GM23338 (cell line): ENCODE measurements at places on chromosomes 7 and 10.

DNA sequence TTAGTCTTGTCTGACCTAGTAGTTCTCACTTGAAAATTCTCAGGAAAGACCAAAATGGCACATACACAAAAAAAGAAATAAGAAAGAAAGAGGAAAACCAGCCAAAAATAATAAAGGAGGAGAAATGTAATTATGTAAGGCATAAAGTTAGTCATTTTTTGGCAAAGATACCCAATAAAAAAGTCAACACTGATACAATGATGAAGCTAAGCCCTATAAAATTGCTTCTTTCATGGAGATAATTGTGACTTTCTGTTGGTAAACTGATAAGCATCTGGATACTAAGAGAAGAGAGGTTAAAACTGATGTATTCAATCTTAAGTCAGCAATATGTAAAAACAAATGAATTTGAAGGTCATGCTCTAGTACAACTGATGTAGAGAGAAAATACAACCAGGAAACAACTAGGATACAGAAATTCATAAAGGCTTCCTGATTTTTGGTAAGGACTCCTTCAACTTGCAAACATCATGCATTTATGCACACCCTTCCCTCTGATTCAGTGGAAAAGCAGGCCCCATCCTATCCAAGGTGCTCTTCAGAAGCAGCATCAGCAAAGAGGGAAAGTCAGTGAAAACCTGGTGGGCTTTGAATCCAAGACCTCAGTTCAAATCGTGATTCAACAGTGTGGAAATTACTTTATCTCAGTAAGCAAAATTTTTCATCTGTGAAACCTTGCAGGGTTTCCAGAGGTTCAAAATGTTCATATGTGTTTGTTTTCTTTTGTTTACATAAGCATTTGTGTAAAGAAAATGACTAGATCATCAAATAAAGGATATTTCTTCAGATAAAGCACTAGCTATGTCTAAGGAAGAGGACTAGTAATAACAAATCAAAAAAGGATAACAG lies 32.6 kb downstream of the IMMP2L start:
- DNase-seq, result no peak

DNA sequence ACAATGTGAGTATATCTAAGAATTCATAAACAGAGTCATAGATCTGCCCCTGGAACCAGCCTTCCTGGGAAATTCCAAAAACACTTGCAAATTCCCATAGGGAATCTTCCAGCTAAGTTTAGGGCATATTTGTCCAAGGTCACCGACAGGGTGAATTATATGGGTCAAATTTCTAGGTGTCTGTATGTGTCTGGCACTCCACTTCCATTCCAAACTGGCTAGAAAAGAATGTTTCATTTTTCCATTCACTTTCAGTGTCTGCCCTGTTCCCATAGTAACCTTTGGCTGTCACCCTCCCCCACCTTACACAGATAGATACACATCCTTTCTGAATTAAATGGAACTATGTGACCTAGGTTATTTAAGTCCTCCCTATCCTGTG lies 230.9 kb downstream of the CREB5 start:
- no peak for DNase-seq

- DNase-seq, result no peak
Measured at GRCh38 chr7:25314731-25315267, 86.5 kb upstream of the NPVF start.

DNA sequence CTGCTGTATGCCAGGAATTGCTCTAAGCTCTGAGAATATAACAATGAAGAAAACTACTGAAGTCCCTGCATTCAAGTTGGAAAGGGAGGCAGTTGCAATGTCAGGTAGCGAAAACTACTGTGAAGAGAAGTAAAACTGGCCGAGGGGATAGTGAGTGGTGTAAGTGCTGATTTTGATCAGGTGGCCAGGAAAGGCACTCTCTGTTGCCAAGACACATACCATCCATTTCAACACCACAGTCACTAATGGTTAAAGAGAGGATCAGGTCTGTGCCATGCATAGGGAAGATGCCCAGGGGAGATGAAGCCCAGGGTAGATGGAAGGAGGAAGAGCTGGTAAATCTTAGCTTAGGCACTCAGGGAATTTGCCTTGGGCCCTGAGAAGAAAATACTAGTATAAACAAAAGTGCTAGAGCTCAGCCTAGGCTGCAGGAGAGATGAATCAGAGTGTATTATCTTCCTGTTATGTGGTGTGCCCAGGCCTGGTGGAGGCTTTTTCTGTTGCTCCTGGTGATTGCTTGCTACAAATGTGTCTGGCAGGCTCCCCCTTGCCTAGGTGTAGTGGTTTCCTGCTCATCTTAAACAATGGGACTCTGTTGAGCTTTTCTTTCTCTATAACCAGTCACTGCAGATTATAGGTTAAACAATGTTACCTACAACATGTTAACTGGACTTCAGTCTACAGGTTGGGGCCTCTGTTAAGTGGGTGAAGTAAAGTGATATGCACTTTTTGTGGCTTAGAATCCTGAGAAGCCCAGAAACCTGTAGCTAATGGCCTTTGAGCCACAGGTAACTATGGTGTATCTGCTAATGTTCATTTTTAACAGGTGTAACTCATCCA lies 125.5 kb downstream of the LRRC4 start:
- no peak for DNase-seq

DNA sequence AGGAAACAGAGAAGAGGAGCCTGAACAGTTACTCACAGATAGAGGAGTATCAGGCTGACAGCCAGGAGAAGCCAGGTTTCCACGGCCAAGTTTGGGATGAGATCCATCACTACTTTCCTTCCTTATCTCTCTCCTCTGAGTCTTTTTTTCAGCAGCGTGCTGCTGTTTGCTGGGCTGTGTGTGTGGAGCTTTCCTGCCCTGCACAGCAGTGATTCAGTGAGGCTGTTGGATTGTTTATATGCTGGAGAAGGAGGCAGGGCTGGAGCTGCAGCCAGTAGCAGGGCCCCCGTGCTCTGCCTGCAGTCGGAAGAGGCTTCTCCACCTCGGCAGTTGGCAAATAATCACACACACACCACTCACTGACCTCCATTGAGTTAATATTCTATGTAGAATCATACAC lies at the start of gene CYP3A7:
CYP3A7 (minus strand) TSS at position 210 of the 400 bp plus-strand sequence; CDS start at position 107, 103 bp downstream.
- no peak for DNase-seq

DNA sequence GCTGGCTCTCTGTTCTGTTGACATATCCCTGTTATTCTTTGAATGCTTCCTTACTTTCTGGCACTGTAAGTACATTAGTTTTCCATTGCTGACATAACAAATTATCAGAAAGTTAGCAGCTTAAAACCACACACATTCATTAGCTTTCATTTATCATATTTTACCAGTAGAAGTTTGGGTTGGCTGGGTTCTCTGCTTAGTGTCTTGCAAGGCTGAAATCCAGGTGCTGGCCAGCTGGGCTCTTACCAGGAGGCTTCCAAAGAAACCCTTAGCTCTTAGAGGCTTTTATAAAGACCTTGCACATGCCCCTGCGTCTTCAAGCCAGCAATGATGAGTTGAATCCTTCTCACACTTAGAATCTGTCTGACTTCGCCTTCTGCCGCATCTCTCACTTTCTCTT lies 160.6 kb downstream of the MLLT10 start:
- peak; percentile 27 for DNase-seq

DNA sequence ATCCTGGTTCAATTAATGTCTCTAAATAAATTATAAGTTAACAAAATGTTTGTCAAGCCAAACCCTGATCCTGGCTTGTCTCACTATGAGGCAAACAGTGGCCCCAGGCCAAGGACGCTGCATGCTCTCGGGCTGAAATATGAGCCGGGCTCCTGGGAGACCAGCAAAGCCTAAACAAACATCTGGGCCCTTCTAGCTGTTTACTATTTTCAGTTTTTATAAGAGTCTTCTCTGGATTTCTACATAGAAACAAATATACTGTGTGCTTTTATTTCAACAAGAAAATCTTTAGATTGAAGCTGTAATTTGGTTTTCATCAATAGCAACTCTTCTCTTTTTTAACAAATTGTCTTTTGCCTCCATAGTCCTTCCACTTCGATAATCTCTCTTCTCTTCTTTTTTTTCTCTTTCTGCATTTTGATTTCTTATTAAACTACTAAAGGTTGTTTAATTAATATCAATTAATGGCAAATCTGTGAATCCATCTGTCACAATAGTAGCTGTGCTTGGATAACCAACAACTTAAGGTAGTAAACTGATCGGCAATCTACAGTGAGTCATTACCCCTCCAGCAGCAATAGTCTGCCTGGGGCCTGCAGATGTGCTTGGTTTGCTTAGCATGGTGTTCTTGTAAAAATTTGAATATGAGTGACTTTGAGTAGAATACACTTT lies 83.3 kb upstream of the DNAJC1 start:
- DNase-seq, result peak; percentile 71

- no peak for DNase-seq
Measured at GRCh38 chr7:44977959-44978335, 868 bp downstream of the MYO1G start.

DNA sequence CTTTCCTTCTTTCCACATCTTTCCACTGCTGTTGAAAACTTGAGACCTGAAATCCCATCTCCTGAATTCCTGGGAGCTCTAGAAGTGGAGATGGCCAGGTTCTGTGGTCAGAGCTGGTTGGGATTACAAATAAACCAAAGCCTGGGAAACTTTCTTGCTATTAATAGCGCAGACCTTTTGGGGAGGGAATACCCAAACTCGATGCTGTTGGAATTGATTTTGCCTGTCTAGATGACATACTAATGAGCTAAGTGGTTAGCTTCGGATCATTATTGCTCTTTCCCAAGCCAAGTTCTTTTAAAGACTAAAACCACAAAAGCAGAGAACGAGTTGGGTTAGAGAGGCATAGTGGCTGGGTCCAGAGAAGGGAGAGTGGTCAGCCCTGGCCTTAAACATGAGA lies 76.6 kb downstream of the TCF7L2 start:
- DNase-seq, result no peak

DNA sequence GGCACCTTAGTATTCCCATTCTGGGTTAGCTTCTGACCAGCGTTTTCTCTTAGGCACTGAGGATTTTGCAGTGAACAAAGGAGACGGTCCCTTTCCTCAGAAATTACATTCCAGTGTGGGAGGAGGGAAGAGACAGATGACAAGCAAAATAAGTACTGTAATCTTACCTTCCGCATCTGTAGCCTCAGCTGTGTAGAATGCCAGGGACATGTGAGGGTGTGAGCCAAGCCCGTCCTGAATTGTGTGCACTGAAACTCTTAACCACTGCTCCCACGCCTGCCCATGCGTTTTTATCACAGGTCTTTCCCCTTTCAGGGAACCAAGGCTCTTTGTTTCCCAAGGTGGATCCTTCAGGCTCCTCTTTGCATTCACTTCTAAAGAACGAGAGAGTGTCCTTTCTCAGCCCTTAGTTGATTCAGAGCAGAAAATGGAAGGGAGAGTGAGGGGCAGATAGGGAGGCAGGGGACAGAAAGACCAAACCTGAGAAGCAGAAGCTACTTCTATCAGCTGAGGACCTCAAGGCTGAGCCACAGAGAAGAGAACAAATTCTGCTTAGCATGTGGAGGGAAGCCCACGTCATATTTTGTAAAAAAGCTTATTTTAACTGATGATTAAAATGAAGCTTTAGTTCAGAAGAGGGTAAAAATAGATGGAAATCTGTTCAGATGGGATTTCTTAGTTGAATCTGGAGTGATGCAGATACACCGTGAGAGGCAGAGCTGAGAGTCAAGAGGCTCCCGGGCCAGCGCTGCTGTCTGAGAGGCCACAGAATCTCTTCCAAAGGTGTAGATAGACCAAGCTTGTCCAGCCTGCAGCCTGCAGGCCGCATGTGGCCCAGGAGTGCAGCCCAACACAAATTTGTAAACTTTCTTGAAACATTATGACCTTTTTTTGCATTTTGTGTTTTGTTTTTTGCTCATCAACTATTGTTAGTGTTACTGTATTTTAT lies 122.5 kb downstream of the CCNY start:
- DNase-seq, result no peak
